ENCODE measurements at places on chromosomes 6 and 20. TPM values are rescaled to one million over a fixed set of nuclear protein-coding genes. Genes with fewer than 3 reads are reported as not detected.

Gene BPIFA1
- total RNA-seq: not detected

Gene METTL24
- not detected for total RNA-seq

Gene DSP
- not detected for total RNA-seq

Gene GJA1
- total RNA-seq: not detected

Gene CLDN20
- not detected for total RNA-seq

GRCh38 chr6:52208612-52209011, 22.4 kb downstream of the IL17A start:
- no peak for ATAC-seq
